ENCODE measurements at places on chromosomes 3 and 15.

DNA sequence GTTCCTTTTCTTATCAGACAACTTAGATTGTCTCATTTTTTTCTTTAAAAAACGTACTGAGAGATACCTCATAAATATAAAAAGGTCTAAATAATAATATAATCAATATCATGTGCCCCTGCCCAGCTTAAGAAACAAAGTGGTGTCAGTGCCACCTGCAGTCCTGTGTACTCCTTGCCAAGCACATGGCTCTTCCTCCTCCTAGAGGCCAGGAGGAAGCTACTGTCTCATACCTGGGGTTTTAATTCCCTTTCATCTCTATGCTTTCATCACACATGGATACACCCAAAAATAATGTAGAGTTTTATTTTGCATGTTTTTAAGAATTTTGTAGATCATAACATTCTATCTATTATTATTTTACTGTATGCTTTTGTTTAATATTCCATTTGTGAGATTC lies 98.6 kb upstream of the C15orf61 start:
- no peak for DNase-seq

DNA sequence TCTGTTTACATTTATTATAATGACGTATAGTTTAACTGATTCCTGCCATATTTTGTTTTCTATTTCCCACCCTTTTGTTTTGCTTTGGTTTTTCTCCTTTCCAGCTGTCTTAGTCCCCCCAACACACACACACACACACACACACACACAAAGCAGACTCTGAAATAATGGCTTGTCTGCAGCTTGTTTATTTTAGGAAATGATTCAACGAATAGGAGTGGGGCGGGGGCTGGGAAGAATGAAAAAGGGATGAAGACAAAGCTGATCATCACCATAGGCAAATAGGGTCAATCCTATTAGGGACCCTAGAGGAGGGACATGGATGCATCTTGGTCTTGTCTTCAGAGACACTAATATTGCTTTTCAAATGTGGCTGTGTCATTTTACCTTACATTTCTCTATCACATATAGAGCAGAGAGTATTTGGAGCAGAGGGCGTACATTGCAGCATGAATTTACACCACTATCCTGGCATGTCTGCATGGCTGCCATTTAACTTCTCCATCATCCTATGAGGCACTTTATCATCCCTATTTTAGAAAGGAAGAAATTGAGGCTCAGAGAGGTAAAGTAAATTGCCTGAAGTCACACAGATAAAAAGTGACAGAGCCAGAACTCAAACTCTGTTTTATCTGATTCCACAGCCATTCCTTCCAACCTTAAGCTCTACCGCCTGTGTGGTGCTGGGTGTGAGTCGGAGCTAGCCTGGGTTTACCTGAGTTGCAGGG lies 147.2 kb upstream of the TPM1 start:
- DNase-seq: peak; percentile 78

DNA sequence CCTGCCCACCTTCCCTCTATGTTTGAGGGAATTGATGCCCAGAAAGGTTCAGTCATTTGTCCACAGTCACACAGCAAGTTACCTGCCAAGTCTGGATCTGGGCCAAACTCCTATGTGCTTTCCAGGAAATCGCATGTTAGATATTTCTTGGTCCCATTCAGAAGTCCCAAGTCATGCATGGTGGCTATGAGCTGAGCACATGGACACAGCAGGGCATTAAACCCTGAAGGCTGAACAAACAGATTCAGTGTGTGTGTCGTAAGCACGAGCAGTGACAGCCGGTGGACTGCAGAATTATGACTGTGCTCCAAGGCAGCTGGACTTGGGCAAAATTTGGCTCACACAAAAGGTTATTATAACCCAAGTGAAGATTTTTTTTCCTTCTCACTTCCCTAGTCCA lies 11.4 kb upstream of the SLC6A6 start:
- DNase-seq: no peak

- DNase-seq: no peak
Observed at GRCh38 chr15:72033285-72033684, 84.7 kb downstream of the MYO9A start.

DNA sequence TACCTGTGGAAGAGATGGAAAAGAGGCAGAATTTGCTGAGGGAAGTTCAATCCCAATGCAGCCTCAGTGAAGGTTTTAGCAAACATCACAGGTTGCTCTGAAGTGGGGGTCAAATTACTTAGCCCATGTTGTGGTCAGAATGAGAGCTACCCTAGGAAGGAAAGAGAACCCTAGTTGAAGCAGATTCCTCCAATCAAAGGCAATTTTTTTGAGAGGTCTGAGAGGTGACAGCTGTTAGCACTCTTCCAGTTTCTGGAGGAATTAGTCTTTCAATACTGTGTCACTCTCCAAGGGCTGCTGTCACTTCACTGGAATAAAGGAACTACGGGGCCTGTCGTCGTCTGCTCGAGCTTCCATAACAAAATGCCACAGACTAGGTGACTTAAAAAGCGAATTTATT lies 584.2 kb upstream of the DPPA4 start:
- DNase-seq: no peak

DNA sequence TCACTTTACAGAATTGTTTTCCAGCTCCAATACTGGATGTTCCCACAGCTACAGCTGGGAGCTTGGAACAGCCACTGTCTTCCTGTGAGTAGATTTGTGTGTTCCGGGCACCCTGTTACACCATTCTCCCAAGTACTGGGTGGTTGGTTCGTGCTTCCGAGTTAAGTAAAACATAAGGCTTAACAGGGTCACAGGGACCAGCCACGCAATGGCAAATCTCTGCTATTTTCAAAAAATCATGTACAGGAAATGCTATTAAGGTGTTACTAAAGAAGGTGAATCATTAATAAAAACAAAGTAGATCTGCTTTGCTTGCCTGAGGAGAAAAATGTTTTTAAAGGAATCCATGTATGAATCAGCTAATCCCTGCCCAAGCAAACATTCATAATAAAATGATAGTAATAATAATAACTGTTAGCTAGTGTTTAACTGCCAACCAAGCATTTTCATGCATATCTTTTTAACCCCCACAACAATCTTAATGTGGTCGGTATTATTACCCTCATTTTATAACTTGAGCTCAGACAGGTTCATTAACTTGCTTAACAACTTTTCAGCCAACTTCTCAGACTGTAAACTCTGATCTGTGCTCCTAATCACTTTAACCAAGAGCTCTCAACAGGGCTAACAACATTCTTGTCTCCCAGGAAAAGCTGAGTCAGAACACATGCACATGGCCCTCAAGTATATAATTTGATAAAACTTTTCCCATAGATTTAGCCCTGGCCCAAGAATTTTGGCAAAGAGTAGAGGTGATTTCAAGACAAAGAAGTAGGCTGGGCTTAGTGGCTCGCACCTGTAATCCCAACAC lies 2.7 kb upstream of the C2CD4A start:
- no peak for DNase-seq

DNA sequence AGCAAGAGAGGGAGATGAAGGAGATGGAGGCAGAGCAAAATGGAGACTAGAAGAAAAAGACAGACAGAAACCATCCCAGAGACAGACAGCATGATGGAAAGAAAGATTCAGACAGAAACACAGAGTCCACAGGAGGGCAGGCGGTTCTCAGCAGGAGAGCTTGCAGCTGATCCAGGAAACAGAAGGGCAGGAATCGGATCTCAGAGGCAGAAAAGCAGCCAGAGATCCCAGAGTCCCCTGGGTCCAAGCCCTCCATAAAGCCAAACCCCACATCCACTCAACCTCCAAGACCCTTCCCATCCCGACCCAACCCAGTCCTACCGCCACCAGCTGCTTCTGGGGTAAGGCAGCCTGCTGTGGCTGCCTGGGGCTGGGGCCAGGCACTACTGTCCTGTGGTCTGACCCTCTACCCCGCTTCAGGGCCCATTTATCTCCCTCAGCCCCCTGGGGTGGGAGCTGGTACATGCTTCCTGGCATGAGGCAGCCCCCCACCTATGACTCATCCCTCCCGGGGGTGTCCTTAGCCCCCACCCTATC lies at the start of gene UCN2:
TSS of gene UCN2 (minus strand) at position 400 of the 537 bp plus-strand sequence. CDS start 657 bp downstream, outside the sequence.
- DNase-seq: no peak

GRCh38 chr15:74723187-74723586 lies 2.1 kb downstream of the CYP1A1 start:
- no peak for DNase-seq

- no peak for DNase-seq
Observed at GRCh38 chr15:94778840-94779239, 547.5 kb downstream of the MCTP2 start.

- DNase-seq: no peak
Observed at GRCh38 chr3:33658621-33658990, 59.4 kb downstream of the CLASP2 start.

All from kidney capillary endothelial cell (primary cell).